ENCODE measurements at places on chromosomes 13 and 19.

DNA sequence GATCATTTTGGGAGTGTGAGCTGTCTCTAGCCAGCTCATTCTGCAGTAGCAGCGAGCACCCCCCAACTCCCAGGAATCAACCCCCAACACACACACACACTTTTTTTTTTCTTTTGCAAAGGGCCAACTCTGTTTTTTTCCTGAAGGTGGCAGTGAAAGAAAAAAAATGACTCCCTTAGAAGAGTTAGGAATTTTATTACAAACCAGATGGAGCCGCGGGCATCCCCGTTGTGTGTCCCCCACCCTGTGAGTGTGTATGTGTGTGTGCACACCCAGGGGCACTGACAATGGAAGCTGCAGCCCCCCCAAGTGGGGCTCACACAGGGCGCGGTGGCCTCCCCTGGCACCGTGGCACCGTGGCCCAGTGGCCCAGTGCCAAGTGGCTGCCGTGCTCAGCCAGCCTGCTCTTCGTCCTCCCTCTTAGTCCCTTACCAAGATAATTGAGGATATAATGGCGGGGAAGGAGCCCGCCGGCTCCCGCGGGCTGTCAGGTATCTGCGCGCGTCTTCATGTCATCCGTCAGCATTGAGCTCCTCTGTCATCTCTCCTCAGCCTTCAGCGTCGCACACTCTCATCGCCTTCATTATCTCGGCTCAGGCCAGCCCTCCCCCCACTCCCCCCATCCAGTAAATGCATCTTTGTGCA, 314.1 kb downstream of the ZNF536 start:
- no peak for DNase-seq

DNA sequence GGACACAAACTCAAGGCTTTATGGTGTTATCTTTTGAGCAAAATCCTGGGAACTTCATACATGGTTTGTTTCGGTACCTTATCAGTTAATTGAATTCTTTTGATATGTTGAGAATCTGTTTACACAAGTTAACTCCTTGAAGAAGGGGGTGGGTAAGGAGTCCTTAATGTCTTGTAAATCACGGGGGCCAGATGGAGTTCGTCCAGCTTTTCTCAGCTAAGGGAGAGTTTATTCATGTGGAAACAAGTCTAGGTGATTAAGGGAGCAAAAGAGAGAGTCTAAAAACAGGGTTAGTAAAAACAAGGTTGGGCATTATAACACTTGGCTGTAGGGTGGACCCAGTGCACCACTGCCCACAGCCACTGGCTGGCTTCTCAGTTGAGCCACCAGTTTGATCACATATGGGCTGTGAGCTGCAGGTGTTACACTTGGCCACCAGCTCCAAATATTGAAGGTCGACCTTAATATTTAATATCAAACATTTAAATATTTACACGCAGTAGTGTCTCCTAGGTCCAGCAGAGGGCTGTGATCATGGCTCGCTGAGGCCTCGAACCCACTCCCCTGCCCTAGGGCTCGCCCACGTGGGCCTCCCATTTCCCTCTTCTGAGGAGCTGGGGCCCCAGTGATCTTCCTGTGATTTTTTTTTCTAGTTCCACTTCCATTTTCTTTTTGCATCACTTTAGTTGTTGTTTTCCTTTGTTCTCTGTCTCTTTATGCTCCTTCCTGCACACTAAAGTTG, 21.0 kb upstream of the ZNF43 start:
- DNase-seq = no peak

GRCh38 chr13:66113882-66114526, 1116.1 kb downstream of the PCDH9 start:
- no peak for DNase-seq

- DNase-seq = peak; percentile 88
These were observed 44.1 kb upstream of the RANBP3 start for GRCh38 chr19:6021878-6022569.

GRCh38 chr13:114110091-114110829, 22.2 kb downstream of the RASA3 start:
- peak; percentile 83 for DNase-seq

DNA sequence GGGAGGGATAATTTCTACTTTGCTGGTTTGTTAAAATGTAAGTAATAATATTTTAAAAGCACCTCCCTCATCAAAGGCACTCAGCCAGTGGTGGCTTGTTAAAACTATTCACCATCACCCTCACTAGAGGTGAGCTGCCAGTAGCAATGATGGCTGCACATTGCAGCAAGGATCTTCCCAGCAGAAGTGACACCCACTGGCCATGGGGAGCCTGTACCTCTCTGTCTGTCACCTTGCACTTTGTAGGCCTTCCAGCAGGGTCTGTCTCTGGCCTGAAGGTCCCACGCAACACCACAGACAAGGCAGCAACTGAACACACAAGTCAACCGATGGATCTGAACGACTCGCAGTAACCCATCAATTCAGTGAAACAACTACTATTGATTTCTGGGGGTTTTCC, 47.3 kb upstream of the C13orf42 start:
- no peak for DNase-seq

GRCh38 chr19:16736709-16737108, 17.1 kb downstream of the NWD1 start:
- DNase-seq = no peak

- DNase-seq = no peak
These were observed 145.5 kb downstream of the URI1 start for GRCh38 chr19:30087381-30088138.

DNA sequence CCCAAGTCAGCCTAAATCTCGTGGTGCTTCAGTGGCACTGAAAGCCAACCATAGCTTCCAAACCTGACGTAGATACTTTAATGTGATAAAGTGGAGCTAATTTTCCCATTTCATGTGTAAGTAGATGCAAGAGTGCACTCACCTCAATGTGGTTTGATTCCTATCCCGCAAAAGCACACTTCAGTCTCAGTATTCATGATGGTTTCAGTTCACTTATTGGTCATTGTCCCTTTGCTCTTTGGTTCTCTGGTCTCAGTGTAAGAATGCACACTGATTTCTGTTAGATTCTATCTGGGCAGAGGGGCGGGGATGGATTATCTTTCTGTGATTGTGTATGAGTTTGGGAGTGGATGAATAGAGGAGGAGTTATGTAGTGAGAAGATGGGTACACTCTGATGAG, 340.6 kb downstream of the KCNRG start:
- DNase-seq = no peak

DNA sequence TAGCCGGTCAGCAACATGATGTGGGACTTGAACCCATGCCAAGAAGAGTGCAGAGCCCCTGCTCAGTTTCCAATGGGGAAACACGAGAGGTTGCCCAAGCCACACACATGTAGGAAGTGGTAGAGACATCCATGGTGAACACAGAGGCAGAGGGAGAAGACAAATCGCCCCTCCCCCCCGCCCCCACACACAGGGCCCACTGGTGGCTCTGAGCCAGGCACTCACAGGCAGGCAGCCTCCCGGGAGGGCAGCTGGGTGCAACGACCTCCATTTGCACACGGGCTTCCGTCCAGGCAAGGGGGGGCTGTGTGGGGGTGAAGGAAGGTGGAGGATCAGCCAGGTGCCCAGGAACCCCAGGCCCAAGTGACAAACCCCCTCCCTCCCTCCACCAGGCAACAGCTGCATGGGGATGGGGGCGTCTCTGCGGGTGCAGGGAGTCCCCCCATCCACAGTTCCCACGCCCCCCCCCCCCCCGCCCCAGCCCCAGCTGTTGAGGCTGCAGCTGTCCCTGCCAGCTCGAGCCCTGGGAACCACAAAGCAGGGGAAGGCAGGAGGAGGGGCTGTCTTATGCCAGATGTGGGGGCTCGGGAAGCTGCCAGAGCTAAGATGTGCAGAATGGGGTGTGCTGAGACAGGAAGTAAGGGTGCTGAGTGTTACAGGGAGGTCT, 3.4 kb downstream of the NOTCH3 start:
- no peak for DNase-seq

DNA sequence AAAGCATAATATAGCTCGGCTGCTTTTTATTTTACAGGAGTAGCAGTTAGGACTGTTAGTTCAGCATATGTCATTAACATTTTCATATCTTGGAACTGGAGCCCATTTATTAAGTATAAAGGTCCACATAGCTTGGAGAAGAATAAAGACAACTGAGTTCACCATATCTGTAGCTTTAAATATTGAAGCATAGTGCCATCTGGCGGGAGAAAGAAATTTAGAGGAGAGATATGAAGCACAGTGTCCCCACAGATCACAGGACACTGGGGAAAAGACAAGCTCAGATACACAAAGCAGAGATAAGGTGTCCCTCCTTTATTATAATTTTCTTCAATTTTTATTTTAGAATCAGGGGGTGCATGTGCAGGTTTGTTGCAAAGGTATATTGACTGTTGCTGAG, 104.7 kb upstream of the FREM2 start:
- DNase-seq = no peak

- DNase-seq = no peak
These were observed 5.5 kb downstream of the RAVER1 start for GRCh38 chr19:10327793-10328192.

GRCh38 chr19:16074488-16075365, 1.6 kb upstream of the TPM4 start:
- DNase-seq = peak; percentile 51

DNA sequence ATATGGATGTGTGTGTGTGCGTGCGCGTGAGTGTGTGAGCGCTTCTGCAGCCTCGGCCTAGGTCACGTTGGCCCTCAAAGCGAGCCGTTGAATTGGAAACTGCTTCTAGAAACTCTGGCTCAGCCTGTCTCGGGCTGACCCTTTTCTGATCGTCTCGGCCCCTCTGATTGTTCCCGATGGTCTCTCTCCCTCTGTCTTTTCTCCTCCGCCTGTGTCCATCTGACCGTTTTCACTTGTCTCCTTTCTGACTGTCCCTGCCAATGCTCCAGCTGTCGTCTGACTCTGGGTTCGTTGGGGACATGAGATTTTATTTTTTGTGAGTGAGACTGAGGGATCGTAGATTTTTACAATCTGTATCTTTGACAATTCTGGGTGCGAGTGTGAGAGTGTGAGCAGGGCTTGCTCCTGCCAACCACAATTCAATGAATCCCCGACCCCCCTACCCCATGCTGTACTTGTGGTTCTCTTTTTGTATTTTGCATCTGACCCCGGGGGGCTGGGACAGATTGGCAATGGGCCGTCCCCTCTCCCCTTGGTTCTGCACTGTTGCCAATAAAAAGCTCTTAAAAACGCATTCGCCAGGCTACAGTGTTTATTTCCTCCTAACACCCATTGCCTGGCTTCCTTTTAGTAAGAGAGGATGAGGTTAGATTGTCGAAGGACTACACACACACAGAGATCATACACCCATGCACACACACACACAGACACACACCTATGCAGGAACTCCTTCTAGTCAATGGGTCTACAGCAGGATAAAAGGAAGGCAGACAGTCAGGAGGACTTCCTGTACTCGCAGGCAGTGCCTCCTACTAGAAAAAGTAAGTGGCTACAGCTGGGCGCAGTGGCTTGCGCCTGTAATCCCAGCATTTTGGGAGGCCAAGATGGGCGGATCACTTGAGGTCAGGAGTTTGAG, 7.1 kb downstream of the FOSB start:
- DNase-seq = no peak

GRCh38 chr13:40190641-40191100, 475.8 kb downstream of the FOXO1 start:
- peak; percentile 75 for DNase-seq

DNA sequence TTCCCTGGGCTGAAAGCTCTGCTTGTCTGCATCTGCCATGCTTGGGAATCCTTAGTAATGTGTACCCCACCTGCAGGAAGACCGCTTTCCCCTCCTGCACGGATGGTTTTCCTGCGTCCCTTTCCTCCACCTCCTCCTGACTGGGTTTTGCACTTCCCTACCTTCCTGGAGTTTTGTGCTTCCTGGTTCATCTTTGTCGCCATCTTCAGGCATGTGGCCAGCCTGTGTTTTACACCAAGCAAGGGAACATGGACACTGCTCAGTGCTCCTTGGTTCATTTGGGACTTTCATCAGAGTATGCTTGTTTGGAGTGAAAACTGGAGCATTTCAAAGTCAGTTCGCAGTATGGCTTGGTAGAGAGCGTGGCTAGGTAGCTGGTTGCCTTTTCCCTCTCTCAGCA, 30.7 kb downstream of the ERICH6B start:
- no peak for DNase-seq

GRCh38 chr13:78160793-78161192, 242.2 kb upstream of the EDNRB start:
- no peak for DNase-seq

GRCh38 chr19:55536366-55536765, 567 bp downstream of the SBK2 start:
- no peak for DNase-seq

DNA sequence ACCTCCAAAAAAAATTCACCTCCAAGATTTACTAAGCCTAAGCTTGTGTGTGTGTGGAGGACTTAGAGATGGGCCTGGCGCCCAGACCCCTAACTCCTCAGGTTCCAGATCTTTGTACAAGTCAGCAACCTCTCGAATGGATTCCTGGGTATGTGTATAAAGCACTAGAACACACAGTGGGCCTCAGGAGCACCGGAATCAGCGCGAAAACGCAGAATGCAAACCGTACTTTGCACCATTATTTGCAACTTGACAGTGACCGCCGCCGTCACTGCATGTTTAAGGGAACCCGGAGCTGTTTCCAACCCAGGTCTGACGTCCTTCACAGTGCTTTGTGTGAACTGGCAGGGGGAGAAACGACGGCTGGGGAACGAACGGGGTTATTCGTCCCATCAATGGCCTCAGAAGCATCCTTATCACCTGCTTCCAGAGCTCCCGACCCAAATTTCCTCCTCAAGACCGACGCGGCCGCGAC, 688 bp downstream of the ZNF606 start:
- no peak for DNase-seq

DNA sequence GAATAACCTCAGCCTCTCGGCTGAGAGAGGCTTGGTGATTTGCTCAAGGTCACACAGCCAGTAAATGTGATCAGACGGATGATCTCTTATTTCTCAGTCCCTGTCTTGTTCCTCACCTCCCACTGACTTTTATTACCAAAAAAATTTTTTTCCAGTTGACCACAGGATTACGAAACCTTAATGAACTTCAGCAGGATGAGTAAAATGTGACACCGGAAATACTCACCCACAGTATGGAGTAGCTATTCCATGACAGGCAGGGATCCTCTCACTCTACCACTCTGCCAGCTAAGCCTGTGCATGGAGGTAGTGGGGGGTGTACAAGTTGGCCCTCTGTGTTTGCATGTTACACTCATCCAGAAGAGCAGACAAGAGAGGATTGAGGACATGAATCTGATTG, 916.4 kb downstream of the UQCRFS1 start:
- DNase-seq = no peak

GRCh38 chr13:98468361-98468760, 108.5 kb downstream of the STK24 start:
- no peak for DNase-seq

DNA sequence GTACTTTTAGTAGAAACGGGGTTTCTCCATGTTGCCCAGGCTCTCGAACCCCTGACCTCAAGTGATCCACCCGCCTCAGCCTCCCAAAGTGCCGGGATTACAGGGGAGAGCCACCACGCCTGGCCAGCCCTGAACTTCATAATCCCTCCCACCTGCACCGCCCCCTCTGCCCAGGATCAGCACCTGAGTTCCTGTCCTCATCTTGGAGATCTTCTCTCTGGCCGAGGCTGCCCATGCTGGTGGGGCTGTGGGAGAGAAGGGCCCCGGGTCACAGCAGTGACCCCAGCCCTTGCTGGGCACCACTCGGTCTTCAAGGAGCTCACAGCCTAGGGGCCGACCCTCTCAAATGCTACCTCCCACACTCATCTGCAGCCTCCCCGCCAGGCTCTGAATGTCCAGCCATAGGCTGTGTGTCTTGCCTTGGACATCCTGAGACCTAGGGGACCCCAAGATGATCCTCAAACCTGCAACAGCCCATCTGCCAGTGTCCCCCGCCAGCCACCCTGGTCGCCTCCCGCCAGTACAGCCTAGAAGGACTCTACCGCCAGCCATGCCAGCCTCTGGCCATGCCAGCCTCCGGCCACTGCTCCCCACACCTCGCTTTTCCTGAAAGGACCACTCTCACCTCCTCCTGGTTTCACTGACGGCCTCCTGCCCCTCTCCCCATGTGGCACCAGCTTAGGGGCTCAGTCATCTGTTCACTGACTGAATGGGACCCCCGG, 1.5 kb downstream of the ATP8B3 start:
- DNase-seq = no peak

All from activated CD8-positive, alpha-beta memory T cell treated with anti-CD3 and anti-CD28 coated beads, Interleukin-2, amount 50 U/mL, for 48 hours (primary cell).